ENCODE measurements at places on chromosomes 5 and 9.

- DNase-seq: no peak
Observed at GRCh38 chr9:71854811-71855210, 56.2 kb downstream of the ABHD17B start.

DNA sequence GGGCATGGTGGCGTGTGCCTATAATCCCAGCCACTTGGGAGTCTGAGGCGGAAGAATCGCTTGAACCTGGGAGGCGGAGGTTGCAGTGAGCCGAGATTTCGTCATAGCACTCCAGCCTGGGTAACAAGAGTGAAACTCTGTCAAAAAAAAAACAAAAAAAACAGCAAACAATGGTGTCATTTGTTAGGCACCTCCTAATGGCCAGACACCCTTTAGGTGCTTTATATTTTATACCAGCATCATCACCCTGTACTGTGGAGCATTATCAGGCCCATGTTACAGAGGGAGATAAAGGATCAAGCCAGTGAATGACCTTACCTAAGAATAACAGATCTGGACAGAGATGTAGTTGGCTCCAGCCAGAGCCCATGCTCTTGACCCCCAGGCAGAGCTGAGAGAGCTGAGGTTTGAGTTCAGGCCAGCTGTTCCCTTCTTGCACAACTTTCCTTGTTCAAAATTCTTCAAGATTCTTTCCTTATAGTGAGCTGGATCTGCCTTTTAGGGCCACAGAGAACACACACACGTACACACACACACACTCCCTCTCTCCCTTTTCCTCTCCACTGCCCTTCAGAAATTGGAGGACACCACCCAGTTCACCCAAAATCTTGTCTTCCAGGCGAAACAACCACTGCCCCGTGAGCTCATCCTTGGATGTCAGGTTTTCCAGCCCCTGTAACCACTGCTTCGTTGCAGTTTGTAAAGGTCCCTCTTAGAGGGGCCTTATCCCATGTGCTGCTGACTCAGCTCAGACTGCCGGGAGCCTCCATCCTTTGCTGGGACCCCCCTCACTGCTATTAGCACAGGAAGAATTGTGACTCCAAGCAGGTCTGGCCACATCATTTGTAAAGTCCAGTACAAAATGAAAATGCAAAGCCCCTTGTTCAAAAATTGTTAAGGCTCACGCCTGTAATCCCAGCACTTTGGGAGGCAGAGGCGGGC is 10.4 kb upstream of the PTGES start:
- no peak for DNase-seq

- DNase-seq: no peak
Observed at GRCh38 chr5:60852940-60853339, 8.9 kb upstream of the ELOVL7 start.

DNA sequence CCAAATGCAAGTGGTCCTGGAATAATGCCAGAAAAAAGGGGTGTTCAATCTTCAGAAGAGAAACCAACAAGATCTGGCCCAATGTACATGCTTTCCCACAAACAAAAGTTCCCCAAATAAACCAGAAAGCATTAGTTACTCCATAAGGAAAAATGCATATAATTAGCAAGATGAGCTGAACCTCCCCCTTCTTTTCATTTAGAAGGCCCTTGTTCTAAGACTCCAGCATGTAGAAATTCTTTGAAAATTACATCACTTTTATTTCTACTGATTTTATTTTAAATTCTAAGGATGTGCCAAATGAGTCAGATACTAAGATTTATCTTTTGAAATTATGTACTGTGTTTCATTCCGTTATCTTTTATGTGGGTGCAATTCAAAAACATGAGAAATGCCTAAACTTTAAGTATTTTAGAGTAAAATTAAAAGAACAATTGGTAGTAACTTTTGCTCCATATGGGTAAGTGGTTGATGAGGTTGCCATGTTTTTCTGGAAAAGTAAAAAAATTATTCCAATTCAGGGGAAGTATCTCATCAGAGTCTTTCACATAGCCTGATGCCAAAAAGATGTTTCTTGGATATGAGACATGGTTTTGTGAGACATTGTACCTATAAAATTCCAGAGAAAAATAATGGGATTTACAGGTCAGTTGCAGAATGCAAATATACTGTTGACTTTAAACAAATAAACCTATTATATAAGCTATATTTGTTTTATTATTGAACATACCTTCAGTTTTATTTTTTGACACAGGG is 106.5 kb upstream of the CCDC112 start:
- no peak for DNase-seq

- DNase-seq: no peak
Observed at GRCh38 chr5:148458036-148458888, 74.5 kb downstream of the FBXO38 start.

DNA sequence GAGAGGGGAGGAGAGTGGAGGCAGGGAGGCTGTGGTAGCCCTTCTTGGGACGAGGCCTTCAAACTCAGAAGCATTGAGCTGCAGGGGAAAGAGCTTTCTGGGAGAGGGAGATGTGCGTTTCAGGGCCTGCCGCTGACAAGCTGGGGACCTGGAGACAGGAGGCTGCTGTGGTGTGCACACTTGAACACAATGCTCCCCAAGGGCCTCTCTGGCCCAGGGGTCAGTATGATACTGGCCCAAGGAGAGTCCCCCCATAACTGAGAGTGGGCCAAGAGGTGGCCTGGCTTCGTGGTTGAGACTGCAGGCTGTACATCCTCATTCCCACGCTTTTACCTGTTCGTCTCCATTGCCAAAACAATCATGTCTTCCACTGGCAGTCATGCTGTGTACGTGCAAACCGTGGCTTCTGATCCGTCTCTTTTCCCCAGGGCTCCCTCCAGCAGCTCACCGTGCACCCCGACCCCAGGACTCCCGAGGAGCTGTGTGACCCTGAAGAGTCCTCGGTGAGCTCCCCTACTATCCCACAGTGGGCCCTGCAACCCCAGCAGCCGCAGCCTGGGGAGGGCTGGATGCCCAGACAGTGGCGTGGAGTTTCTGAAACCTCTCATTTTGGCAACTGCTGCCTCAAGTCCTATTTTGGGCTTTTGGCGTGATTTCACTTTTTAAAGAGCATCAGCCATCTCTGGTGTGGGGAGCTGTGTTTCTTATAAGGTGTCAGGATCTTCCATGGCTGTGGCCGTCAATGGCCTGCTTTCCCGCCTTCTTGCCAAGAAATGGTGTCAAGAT is 43.4 kb downstream of the COL15A1 start:
- no peak for DNase-seq

GRCh38 chr9:1051584-1052275 is 1.6 kb downstream of the DMRT2 start:
- DNase-seq: no peak

- no peak for DNase-seq
Observed at GRCh38 chr5:173165177-173166016, 21.1 kb downstream of the BNIP1 start.

Data from amniotic stem cell (primary cell).